ENCODE measurements at places on chromosomes 5 and 9. TPM values are rescaled to one million over a fixed set of nuclear protein-coding genes. Genes with fewer than 3 reads are reported as not detected.

WNT8A gene
- not detected for total RNA-seq

DIPK1B gene
- 4.0 TPM for total RNA-seq

PCDHGA4 gene
- 2.1 TPM for total RNA-seq

RNF180 gene
- 13.0 TPM for total RNA-seq

SETD9 gene
- total RNA-seq: 16.3 TPM

AMBP gene
- 3.1 TPM for total RNA-seq

CTXN3 gene
- not detected for total RNA-seq

ANKRD34B gene
- total RNA-seq: 4.4 TPM

LEAP2 gene
- not detected for total RNA-seq

All from renal cortical epithelial cell (primary cell).